Spinal cord (tissue), 10 donors: ENCODE measurements at places on chromosomes 16 and 17. TPM values are rescaled to one million over a fixed set of nuclear protein-coding genes. Genes with fewer than 3 reads are reported as not detected.

Gene LPO
- polyA plus RNA-seq = 0.83 TPM

Gene IRF8
- polyA plus RNA-seq = 15.0 TPM

- no peak for DNase-seq
Observed at GRCh38 chr17:56629531-56630075, 36.1 kb downstream of the NOG start.

Gene HSPB9
- 0.30 TPM for polyA plus RNA-seq

DNA sequence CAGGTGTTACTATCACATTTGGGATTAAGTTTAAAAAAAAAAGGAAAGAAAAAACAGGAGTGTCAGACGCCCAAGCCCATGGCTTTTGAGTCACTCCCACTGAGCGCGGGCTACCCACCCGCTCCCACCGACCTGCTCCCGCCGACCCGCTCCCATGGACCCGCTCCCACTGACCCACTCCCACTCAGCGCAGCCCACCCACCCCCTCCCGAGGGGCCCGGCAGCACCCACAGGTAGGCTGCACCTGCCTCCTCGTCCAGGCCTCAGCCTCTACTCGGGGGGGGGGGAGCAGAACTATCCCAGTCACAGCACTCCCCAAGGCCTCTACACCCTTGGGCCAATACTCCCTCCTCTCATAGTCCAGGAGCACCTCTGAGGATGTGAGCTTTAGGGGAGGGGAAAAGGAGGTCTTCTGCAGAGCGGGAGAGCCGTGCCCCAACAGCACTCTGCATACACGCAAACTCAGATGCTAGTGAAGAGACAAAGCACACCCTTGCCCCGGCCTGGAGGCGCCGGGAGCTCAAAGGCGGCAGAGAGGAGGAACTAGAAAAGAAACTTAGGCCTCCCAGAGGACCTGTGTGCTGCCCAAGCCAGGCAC, 2.9 kb downstream of the CLUH start:
- no peak for DNase-seq

Gene PIK3R5
- 2.7 TPM for polyA plus RNA-seq

DNA sequence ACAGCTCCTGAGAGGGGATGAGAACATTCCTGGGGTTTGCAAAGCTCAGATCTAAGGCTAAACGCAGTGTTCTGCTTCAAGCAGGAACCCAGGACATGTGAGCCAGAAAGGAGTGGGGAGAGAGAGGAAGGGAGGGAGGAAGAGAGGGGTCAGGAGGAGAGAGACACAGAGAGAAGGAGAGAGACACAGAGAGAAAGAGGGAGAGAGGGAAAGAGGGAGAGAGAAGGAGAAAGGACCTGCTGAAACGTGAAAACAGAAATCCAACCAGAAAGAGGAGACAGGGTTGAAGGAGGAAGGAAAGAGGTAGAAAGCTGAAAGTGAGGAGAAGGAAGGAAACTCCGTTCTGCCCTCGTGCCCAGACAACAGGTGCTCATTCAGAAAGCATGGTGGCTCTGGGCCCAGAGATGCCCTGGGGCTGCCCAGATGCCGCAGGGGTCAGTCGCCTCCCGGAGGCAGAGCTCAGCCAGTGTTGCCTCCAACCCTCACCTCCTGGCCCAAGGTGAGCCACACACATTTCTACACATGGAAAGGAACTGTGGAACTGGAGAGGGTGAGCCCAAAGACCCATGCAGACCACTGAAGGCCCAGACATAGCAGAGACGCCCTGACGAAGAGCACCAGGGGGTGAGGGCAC, 49.0 kb upstream of the ENPP7 start:
- DNase-seq = no peak

DNA sequence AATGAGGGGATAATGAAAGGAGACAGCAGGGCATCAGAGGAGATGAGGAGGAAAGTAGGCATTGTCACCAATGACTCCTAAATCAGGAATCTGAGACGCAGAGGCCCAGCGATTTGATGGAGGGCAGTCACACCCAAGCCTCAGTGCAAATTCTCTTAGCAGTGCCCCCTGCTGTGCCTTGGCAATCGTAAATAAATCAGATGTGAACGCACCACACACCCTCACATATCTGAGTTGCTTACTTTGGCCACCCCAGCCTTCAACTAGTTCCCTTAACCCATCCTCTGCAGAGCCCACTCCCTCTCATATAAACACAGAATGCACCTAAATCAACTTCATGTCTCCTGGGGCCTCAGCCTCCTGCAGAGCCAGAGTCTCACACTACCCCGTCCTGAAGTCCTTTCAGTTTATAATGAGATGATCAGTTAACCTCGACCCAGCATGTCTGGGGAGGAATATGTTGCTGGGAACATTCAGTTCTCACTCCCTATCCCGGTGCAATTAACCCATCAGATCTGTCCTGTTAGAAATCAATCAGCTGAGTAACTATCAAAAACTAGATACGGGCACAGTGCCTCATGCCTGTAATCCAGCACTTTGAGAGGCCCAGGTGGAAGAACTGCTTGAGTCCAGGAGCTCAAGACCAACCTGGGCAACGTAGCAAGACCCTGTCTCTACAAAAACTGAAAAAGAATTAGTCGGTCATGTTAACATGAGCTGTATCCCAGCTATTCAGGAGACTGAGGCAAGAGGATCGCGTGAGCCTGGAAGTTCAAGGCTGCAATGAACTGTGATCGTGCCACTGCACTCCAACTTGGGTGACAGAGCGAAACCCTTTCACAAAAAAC, 78.4 kb downstream of the SLC39A11 start:
- no peak for DNase-seq

GRCh38 chr17:46854948-46855347, 3.6 kb downstream of the WNT9B start:
- DNase-seq = no peak

GRCh38 chr17:604765-605164, 109.9 kb downstream of the VPS53 start:
- peak; percentile 62 for DNase-seq

- DNase-seq = no peak
Observed at GRCh38 chr16:66164581-66165247, 201.8 kb upstream of the CDH5 start.

Gene GPT2
- 121 TPM for polyA plus RNA-seq

DNA sequence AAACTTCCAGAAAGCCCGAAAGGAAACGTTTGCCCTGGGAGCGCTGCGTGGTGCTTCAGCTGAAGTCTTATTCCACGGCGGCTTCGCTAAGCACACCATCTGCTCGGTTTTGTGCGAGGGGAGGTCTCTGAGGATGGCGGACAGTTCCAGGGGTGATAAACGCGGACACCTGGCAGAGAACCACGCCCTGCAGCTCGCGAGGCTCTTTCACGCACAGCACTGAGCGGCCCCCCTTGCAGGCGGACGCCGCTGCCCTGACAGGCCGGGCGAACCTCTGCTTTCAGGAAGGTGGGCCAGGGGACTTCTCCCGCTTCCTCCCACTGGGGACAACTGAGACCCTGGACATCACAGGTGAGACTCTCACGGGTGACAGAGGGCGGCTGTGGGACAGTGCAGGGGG, 3.7 kb downstream of the MVD start:
- DNase-seq = no peak

Gene CDRT15
- polyA plus RNA-seq = not detected

DNA sequence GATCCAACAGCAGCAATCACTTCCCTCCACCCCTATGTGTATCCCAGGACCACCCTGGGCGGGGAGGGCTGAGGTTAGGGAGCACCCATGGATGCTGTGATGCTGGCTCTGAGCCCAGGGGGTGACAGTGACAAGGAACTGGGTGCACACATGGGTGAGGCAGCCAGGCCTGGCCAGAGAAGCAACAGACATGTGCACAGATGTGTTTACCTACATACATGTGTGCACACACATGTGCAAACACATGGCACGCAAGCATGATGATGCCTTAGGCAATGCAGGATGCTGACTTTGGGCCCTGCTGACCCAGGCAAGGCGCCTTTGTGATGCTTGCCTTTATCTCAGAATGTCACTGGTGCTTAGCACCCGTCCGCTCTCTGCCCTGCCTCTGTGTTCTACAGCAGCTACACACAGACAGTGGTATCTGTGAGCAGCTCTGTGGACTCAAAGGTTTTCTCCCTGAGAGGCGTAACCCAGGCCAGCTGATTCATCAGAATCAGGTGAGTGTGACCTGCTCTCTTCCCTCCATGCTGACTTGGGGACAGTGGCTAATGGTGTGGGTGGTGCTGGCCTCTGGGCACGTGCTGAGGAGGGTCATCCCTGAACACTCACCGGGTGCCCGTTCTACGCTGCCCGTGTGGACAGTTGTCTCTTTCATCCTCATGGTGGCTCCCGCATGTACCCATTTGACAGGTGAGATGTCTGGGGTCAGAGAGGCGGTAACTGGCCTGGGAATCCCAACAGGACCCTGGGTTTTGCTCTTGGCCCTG, 38.5 kb upstream of the KSR1 start:
- no peak for DNase-seq

DNA sequence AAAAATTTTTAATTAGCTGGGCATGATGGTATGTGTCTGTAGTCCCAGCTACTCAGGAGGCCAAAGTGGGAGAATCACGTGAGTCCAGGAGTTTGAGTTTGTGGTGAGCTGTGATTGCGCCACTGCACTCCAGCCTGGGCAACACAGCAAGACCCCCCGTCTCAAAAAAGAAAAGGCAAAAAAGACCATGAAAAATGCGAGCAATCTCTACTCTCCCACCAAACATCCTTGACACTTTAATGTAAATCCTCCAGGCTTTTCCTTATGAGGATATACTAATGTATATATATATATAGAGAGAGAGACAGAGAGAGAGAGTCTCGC, 28.1 kb downstream of the MMP15 start:
- DNase-seq = no peak

DNA sequence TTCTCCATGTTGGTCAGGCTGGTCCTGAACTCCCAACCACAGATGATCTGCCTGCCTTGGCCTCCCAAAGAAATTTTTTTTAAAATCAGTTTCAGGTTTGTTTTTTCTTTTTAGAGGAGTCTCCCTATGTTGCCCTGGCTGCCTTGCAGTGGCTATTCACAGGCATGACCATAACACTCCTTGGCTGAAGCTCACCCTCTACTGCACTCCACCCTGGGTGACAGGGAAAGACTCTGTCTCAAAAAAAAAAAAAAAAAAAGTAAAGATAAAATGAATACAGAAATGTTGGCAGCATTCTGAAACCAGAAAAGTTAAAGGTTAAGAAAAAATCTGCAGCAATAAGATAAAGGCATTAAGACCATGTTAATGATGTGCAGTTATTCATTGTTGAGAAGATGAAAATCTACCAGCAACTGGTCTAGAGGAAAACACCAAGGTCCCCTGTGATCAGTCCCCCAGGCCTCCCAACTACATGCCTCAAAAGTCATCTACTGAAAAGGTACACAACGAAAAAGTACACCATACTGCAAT, 15.1 kb downstream of the YWHAE start:
- DNase-seq = no peak

DNA sequence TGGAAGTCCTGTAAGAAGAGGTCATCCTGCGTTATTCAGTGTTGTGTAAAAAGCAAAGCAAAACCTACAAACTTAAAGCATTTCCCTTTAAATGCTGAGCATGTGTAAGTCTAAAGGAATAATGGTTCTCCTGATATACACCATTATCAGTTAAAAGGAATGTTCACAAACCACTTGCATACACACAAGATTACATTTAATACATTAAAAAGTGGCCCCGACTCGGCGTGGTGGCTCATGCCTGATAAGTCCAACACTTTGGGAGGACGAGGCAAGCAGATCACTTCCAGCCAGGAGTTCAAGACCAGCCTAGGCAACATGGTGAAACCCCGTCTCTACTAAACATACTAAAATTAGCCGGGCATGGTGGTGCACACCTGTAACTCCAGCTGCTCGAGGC, 30.5 kb downstream of the CPPED1 start:
- no peak for DNase-seq

- DNase-seq = no peak
Observed at GRCh38 chr16:22945361-22945760, 131.4 kb downstream of the HS3ST2 start.

- DNase-seq = no peak
Observed at GRCh38 chr16:1030473-1030901, 42.1 kb upstream of the SSTR5 start.
